RWPE1 (cell line): ENCODE measurements at places on chromosomes 2 and 18.

- DNase-seq = peak; percentile 59
These were observed 202.3 kb upstream of the TCF4 start for GRCh38 chr18:55790296-55790695.

GRCh38 chr2:197174539-197175094, 136.0 kb downstream of the ANKRD44 start:
- DNase-seq = no peak

GRCh38 chr2:4053769-4054493, 350.6 kb downstream of the DCDC2C start:
- no peak for DNase-seq

DNA sequence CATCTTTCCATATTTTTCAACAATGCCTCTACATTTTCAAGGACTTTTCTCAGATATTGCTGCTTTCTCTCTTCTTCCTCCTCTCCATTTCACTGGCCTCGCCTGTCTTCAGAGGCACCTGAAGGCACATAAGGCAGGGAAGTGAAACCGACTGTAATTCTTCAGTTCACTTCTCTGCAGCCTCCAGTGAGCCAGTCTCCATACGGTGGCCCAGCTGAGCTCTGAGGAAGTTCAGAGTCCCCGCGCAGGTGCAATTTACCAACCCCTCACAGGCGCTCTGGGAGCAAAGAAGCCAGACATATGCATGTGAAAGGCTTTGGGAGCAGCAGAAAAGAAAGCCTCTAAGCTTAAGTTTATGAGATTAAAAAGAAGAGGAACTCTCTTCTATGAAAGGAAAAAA, 12.4 kb downstream of the KLHL14 start:
- DNase-seq = no peak

GRCh38 chr18:34760444-34760843, 50.3 kb downstream of the DTNA start:
- no peak for DNase-seq

DNA sequence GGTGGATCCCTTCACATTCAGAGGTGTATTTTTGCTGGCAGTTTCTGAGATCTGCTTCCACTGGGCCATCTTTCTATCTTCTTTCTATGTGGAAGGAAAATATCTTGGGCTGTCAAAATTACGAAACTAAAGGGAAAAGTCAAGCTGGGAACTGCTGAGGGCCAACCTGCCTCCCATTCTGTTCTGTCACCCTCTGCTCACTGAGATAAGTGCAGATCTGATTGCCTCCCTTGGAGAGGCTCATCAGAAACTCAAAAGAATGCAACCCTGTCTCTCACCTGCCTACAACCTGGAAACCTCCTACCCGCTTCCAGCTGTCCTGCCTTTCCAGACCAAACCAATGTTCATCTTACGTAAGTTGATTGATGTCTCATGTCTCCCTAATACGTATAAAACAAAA, 26.5 kb downstream of the RAX start:
- DNase-seq = no peak

GRCh38 chr2:102317715-102318114, 6.4 kb downstream of the IL1RL1 start:
- peak; percentile 35 for DNase-seq

- DNase-seq = no peak
These were observed 1186.9 kb downstream of the LRP1B start for GRCh38 chr2:140943867-140944266.

DNA sequence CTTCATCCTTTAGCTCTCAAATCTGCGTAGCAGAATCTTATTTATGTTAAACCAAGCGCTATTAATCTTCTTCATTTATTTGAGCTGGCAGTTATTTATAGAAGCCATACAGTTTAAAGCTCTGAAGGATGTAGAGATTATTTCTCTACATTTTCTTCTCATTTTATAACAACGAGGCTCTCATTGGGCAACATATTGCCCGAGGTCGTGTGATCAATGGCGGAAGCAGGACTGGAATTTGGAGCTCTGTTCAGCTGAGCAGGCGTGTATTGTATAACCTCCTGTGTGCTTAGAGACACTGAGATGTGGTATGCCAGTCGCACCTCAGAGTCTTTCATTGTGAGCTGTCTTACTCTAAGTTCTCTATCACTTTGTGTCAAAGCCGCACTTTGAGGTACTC, 17.5 kb upstream of the DRC1 start:
- peak; percentile 31 for DNase-seq

- DNase-seq = peak; percentile 95
These were observed 36.2 kb upstream of the ACAA2 start for GRCh38 chr18:49849331-49850217.

- no peak for DNase-seq
These were observed 215.5 kb downstream of the ETAA1 start for GRCh38 chr2:67612576-67613042.

- no peak for DNase-seq
These were observed 82.6 kb upstream of the WIPF1 start for GRCh38 chr2:174680221-174680620.

GRCh38 chr2:62200291-62200841, 4.5 kb downstream of the B3GNT2 start:
- DNase-seq = no peak

DNA sequence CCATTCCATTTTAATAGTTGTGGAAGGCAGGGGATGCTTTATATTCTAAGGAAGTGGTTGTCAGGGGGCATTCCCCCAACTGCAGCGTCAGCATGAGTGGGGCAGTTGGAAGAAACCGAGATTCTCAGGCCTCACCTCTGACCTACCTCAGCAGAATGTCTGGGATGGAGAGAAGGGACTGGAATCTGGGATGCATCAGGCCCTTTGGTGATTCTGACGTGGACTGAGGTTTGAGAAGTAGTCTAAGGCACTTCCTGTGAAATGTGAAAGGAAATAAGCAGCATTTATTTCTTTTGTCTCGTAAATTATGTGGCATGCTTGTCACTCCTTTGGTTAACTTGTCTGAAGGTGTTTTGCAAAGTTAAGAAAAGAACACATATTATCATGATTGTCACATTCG, 540.7 kb upstream of the NETO1 start:
- no peak for DNase-seq

GRCh38 chr2:65647249-65647842, 214.9 kb upstream of the SPRED2 start:
- no peak for DNase-seq
